ENCODE measurements at places on chromosomes 6 and 20.
A peak's percentile ranks its signal among the peaks of the same experiment; 100 is the strongest.

DNA sequence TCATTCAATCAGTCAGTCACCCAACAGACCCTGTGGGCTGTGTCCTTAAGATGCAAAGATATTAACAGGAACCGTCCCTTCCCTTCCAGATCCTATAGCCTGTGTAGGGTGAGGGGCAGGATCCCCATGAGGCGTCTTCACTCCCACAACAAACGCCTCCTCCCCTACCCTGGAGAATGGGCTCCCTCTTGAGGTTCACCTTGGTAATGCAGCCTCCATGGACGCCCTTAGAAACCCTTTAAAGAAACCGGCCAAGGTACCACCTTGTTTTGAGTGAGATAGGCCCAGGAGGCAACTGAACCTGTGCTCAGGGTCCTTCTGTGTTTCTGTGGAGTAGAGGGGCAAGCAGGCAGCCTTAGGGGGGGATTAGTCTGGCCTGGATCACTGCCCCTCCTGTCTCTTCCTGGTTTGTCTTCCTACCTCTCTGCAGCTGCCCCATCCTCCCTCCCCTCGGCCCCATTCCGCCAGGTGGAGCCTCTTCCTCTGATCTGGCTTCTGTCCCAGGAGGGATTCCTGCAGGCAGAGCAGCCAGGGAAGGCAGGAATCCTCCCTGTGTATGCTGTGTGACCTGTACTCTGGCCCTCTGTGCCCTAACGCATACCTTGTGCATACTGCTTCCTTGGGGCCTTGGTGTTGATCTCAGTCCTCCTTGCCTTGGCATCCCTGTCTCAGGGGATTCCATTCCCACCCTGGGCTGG lies 6.6 kb upstream of the GUCA1A start:
- peak; percentile 50 for DNase-seq

DNA sequence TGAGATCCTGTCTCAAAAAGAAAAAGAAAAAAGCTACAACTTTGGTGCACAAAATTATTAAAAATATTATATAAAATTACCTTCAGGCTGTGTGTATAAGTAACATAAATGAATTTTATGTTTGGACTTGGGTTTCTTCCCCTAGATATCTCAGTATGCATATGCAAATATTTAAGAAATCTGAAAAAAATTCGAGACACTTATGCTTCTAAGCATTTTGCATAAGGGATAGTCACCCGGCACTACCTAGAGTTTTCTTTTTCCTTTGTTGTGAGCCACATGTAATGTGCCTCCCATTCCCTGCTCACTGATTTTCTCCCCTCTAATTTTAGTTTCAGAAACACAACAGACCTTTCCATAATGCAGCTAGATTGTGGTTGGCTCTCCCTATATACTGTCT lies 79.4 kb downstream of the NCOA3 start:
- DNase-seq = no peak

DNA sequence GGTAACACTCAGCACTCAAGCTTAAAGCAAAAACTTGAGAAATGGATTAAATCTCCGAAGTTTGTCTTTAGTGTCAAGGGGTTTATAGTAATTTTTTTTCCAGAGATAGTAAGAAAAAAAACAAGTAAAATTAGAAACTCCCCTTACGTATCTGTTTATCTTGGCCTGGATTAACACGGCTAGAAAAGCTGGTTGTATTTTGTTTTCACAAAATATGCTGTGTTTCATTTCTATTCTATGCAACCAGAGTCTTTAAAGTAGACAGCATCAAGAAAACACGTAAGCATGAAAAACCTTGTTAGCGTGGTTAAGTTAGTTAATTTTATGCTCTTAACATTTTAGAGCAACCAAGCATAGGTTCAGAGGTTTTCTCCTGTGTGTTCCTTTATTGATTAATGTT lies 21.8 kb upstream of the ERVFRD-1 start:
- no peak for DNase-seq

- DNase-seq = no peak
Measured at GRCh38 chr6:52739134-52739533, 24.1 kb downstream of the GSTA2 start.

DNA sequence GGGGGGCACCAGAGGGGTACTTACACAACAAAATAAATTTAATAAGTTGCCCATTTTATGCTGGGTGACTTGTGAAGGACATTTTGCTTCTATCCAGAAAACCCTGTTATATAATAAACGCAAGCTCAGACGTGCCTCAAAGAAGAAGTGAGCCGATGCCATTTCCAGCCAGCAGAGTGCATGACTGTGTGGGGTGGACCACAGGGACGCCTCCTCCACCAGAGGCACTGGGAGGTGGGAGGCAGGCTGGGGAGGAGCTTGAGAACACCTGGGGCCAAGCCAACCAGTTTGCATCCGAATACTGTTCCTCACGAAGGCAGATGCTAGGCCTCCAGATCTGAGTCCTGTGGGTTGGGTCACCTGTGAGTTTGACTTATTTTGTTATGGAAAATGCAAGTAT lies 363.8 kb downstream of the RNGTT start:
- DNase-seq = no peak

- DNase-seq = no peak
Measured at GRCh38 chr6:21201187-21201586, 392.4 kb upstream of the SOX4 start.

DNA sequence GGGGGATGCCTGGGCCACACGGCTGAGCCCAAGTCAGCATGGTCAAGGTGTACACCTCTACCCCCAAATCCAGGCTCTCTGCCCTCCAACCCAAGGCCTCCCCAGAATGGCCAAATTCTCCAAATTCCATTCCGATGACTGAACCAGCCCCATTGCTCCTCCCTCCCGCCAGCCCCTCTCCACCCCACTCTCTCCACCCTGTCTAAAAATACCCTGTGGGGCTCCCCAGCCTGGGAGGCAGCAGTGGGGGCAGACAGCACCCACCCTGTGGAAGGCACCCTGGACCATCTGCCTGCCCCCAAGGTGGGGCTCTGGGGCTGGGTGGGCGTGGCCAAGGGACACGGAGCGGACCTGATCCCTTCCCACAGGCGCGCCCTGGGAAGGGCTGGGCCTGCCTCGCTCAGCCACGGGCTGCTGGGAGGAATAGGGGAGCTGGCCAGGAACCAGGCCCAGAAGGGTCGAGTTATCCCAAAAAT lies 11.4 kb downstream of the TEAD3 start:
- DNase-seq = peak; percentile 56

- DNase-seq = no peak
Measured at GRCh38 chr6:161522276-161522675, 248.4 kb upstream of the AGPAT4 start.

GRCh38 chr6:56339524-56339923 lies 92.1 kb upstream of the COL21A1 start:
- DNase-seq = no peak

GRCh38 chr6:139640921-139641320 lies 266.5 kb upstream of the CITED2 start:
- no peak for DNase-seq

DNA sequence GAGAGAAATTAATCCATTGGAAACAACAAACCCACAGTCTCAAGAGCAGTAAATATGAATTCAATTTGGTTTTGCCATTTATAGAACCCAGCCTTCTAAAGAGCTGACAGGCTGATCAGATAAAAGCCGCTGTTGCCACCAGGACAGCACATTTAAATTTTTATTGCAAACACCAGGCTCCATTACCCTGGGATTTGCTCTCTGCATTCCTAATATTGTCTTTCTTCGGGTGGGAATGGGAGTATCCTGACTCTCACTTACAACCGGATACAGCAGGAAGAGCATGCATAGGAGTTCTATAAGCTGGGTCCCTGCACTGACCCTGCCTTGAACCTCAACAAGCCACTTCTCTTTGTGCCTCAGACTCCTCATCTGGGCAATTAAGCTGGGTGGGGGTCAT lies 142.9 kb downstream of the LRFN2 start:
- DNase-seq = no peak

- DNase-seq = no peak
Measured at GRCh38 chr6:53203483-53203882, 54.8 kb upstream of the GCM1 start.

DNA sequence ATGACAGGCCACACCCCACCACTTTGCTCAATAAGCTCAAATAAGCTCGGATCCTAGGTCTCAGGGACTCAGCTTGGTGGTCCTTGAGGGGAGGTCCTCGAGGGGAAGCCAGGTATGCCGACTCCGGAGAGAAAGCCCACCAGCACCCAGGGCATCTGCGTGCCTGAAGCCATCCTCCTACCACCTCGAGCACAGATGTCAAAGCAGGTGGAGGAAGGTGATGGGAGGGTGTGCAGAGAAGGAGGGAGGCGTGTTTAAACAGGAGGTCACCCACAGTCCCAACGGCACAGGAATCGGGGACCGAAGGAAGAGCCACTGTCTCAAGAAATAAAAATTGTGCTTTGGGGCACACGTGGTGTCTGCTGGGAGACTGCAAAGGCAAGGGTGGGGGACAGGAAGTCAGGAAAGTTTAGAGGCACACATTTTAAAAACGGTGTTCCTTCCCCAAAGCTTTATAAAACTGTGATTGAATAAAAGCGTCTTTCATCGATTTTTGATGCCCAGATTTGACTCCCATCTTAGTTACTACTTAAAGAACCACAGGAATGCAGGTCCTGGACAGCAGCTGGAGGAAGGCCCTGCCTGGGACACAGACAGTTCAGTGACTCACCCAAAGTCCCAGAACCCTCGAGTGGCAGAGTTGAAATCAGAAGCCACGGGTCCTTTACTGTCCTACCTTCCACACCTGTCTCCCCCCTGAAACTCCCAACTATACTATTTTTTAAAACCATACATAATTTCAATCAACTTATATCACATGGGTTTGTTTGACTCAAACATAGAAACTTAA lies 221.0 kb upstream of the PDE10A start:
- no peak for DNase-seq

GRCh38 chr6:63685446-63686379 lies 50.1 kb downstream of the PHF3 start:
- no peak for DNase-seq

DNA sequence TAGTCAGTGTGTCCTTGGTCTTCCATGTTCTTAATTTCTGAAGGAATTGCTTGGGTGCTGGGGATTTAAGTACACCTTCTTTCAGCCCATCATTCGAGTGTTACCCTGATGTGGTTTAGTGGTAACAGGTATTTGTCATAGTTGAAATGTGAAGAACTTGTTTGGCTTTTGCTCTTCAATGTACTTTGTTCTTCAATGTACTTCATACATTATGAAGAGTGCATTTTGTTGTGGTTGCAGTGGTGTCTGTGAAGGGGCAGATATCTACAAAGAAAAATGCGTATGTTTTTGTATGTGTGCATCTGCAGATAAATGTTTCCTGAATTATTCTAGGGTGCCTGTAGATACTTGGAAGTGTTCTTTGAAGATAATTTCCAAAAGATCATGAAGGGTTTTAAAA lies 111.2 kb upstream of the SUPT3H start:
- no peak for DNase-seq

- DNase-seq = no peak
Measured at GRCh38 chr6:159213405-159213804, 44.2 kb downstream of the FNDC1 start.

GRCh38 chr6:21107796-21108195 lies 485.8 kb upstream of the SOX4 start:
- no peak for DNase-seq

DNA sequence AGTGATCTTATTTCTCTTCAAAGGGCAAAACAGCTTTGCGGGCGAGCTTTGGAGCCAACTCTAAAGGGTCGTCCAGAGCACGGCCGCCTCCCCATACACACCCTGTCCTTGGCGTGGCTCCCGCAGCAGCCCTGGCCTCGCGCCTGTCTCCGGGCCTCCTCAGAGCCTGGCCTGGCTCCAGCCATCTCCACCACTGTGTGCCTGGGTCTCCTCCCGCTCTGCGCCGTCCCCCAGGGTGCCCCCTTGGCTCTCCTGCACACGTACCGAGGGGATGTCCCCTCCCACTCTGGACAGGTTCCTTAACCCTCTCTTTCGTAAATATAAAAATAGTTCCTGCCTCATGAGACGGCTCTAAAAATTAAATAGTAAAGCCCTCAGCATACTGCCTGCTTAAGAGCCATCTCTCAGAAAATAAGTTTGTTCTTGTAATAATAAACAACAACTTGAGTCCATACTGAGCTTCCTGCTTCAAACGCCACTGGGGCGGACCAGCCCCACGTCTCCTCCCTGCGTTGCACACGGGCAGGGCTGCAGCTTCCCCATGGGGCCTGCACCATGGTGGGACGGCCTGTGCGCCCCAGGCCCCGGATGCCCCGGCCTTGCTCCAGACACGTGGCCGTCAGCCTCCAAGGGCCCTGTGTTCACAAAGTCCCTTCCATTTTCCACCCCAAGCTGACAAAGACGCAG lies 226.2 kb downstream of the TTLL2 start:
- DNase-seq = peak; percentile 95

GRCh38 chr6:144149558-144149893 lies 791 bp upstream of the STX11 start:
- DNase-seq = no peak

GRCh38 chr6:129749749-129750120 lies 39.8 kb upstream of the ARHGAP18 start:
- DNase-seq = no peak

DNA sequence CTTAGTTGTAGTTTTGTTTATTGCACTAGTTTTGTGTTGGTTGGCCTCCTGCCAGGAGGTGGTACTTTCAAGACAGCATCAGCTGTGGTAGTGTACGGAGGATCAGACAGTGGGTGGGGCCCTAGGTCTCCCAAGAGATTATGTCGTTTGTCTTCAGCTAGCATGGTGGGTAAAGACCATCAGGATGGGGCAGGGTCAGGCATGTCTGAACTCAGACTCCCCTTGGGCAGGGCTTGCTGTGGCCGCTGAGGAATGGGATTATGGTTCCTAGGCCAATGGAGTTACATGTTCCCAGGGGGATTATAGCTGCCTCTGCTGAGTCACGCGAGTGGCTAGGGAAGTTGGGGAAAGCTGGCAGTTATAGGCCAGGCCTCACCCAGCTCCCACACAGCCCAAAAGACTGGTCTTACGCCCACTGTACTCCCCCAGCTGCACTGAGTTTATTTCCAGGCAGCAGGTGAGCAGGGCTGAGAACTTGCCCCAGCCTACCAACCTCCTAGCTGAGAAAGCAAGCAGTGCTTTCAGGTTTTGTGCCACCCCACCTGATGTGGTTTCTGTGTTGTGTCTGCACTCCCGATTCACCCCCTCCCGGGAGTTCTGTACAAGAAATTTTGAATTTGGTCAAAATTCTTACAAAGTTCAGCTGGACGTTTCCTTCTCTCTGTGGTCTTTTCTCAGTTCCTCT lies 24.7 kb downstream of the ZSCAN31 start:
- DNase-seq = no peak

- peak; percentile 56 for DNase-seq
Measured at GRCh38 chr6:14665827-14666724, 548.5 kb downstream of the CD83 start.

GRCh38 chr20:50431066-50431450 lies 79.1 kb upstream of the PTPN1 start:
- no peak for DNase-seq
